Mesendoderm (in vitro differentiated cells): ENCODE measurements at places on chromosomes 1 and 21.

DNA sequence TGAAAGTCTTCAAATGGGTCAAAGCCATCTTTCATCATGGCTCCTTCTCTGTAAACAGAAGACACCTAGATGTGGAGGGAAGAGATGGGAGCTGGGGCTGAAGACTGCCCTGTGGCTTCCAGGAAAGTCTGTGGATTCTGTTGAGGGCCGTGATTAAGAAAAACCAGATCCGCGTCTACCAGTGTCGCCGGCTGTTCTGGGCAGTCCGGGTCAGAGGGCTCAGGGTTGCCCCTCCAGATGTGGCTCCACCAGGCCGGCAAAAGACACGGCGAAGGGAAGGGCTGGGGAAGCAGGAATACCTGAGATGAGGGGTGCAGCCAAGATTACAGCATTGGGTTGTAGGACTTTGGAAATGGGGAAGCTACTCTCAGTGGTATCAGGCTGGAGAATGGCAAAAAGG, 162.6 kb downstream of the RHOU start:
- no peak for DNase-seq

- no peak for DNase-seq
Measured at GRCh38 chr1:233448109-233448689, 120.7 kb downstream of the MAP3K21 start.

GRCh38 chr1:241356519-241357365, at the start of gene RGS7:
TSS of gene RGS7 (minus strand) at chr1:241357205.
- peak; percentile 73 for DNase-seq

DNA sequence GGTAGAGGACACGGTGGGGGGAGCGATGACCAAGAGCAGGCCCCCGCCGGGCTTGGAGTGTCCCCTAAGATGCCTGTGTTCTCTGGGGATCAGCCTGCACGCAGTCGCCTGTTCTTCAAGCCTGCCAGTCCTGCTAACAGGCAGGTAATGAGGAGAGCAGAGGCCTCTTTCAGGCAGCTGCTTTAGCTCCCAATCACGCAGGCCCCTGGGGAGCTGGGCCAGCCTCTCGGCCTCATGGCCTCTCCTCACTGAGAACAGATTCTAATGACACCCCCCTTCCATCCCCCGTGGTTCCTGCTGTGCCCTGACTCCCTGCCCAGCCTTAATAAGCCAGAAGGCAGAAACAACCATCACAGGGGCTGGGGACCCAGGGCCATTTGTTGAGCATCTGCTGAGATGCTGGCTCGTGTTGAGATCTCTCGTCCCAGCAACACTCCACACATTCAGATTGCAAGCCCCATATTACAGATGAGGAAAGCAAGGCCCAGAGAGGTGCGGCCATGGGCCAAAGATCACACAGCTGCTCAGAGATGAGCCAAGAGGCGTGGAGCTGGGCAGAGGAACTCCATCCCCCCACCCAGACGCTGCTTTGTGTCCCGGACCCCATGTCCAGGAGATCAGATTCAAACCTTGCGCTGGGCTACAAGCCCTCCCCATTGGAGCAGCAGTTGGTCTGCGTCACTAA, 71.6 kb upstream of the CASZ1 start:
- no peak for DNase-seq

DNA sequence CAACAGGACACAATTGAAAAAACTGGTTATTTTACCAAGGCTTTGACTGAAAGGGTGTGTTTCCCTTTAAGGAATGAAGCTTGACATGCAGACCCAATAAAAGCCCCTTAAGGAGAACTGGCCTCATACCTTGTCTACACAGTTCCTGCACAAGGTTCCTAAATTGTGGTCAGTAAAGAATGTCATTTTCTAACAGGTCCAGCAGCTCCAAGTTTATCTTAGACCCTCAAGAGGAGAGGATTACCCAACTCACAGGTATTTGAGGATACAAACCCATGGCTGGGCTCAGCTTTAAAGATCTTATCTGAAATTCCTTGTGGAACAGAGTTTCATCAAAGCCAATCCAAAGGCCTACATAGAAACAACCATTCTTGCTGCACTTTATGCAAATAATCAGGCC, 31.4 kb upstream of the CBR3 start:
- DNase-seq, result peak; percentile 41

DNA sequence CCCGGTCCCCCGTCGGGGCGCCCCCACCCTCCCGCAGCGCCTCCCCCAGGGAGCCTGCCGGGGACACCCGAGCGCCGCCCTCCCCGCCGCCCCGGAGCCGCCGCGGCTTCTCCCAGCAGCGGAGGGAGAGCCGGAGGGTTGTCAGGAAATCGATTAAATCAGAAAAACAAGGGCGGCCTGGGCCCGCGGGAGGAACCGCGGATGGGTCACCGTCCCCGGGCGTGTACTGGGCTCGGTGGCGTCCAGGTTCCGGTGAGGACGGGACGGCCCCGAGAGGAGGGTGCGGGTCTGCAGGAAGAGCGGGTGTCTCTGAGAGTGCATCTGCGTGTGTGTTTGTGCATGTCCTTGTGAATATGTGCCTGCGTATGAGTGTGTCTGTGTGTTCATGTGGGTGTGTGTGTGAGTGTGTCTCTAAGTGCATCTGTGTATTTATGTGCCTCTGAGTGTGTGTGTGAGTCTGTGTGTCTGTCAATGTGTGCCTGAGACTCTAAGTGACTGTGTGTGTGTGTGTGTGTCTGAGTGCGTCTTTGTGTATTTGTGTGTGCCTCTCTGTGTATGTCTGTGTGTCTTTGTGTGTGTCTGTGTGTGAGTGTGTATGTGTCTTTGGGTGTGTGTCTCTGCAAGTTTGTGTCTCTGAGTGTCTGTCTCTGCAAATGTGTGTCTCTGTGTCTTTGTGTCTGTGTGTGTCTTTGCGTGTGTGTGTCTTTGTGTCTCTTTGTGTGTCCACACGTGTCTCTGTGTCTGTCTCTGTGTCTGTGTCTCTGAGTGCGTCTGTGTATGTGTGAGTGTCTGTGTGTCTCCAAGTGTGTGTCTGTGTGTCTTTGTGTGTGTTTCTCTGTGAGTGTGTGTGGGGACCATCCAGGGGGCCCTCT, 1.1 kb downstream of the SPSB1 start:
- DNase-seq, result peak; percentile 52

GRCh38 chr1:22280526-22280925, 137.6 kb upstream of the WNT4 start:
- DNase-seq, result no peak

GRCh38 chr1:43348809-43349593, 9.8 kb upstream of the CDC20 start:
- DNase-seq, result peak; percentile 95

- DNase-seq, result no peak
Measured at GRCh38 chr1:151984313-151984956, 9.2 kb downstream of the S100A10 start.

- no peak for DNase-seq
Measured at GRCh38 chr1:206589206-206589605, 23.1 kb downstream of the EIF2D start.

- no peak for DNase-seq
Measured at GRCh38 chr21:45870421-45870820, 111.1 kb upstream of the COL6A1 start.

GRCh38 chr1:11806307-11806936, 431 bp downstream of the CLCN6 start:
- DNase-seq, result peak; percentile 36

GRCh38 chr1:204029016-204029415, 43.9 kb upstream of the SOX13 start:
- DNase-seq, result no peak

DNA sequence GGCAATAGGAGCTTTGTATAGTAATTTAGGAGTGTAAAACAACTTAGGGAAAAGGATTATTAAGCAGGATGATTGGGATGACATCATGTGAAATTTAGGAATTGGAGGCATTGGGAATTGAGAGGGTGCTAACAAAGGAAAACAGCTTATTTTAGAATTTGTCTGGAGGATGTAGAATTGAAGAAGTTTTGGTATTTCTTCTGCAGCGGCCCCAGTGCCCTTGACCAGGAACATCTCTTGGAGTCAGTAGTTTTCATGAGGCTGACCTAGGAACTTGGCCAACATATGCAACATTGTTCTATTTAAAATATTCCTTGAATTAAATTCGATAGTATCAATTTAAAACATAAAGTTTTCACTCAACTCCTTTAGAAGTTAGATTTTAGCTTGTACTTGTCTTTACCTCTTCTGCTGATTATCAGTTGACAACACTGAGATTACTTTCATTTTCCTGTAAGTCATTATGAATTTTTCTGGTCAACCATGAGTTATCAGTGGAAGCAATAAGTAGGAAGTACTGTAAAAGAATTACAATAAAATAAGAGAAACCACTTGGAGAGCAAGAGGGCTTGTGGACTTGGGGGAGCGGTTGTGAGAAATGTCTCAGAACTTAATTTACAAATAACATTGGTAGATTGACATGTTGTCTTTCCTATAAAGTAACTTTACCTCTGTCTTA, 52.8 kb downstream of the DYRK1A start:
- DNase-seq, result no peak

- DNase-seq, result peak; percentile 33
Measured at GRCh38 chr1:178973652-178974101, 52.0 kb upstream of the FAM20B start.

DNA sequence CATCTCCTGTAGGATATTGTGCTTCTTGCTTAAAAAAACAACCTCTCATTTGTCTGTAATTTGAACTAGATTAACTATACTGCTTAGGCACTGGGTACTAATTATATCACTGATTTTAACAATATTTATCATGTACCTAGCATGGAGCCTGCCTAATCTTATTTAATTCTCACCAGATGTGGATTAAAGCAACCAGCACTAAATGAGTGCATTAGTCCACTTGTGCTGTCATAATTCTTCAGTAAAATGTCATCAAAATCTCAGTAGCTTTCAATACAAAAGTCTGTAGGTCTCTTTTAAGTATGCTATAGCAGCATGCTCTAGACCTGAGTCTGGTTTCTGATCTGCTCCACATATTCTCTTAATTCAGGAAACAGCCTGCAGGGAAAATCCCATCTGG, 368.1 kb downstream of the NCAM2 start:
- DNase-seq, result no peak

GRCh38 chr21:16476056-16476825, 746.5 kb downstream of the USP25 start:
- no peak for DNase-seq

- peak; percentile 31 for DNase-seq
Measured at GRCh38 chr1:101438359-101438758, 201.5 kb downstream of the S1PR1 start.

GRCh38 chr1:237774246-237774645, 116.5 kb downstream of the ZP4 start:
- DNase-seq, result no peak

DNA sequence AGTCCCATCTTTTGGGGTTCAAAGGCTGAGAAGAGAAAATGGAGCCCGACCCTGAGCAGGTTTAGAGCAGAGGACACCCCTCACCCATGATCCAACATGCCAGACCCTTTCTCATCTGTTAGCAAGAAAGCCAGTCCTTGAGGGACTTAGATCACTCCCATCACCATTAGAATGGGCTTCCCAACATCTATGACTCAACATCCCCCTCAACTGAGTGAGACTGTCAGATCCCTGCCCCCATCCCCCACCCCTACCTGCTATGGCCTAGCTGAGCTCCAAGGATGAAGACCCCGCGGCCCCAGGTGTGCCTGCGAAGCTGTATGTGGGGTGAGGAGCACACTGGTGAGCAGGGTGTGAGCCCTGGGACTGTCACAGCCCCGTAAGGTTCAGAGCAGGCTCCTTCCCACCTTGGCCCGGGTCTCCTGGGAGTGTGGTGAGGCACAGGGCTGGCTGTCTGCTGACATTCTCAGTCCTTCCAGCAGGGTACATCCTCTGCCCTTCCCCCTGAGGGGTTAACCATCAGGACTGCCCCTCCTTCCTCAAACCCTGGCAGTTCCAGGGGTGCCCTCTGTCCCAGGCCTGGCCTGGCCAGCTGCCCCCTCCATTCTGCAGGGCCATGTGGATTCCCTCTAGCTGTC, 21.4 kb upstream of the BLACAT1 start:
- DNase-seq, result peak; percentile 50

GRCh38 chr1:38018864-38019343, 6.4 kb downstream of the UTP11 start:
- DNase-seq, result peak; percentile 53

- DNase-seq, result no peak
Measured at GRCh38 chr1:5577255-5578040, 414.8 kb downstream of the NPHP4 start.

GRCh38 chr1:5643360-5644107, 348.7 kb downstream of the NPHP4 start:
- DNase-seq, result no peak

DNA sequence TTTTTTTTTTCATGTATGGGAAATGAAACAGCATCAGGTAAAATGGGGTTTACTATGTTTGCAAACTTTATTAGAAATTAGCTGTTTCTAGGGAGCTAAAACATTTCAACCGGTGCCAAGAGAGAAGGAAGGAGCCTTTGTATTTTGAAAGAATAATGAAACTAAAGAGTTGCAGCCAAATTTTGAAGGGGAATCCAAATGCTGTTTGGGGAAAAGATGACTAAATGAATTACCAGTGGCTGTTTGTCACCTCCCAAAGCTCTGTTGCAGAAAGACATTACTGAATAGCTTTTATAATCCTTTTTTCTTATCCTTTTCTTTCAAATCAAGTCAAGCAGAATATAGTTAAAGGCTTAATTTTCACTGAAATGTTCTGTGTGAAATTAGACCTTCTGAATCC, 591.3 kb upstream of the ADGRL2 start:
- DNase-seq, result no peak
